CD8-positive, alpha-beta T cell (primary cell): ENCODE measurements at places on chromosomes 2 and 18. TPM values are rescaled to one million over a fixed set of nuclear protein-coding genes. Genes with fewer than 3 reads are reported as not detected.
A peak's percentile ranks its signal among the peaks of the same experiment; 100 is the strongest.

Gene HSPD1
- 163 TPM for total RNA-seq

Gene MCFD2
- total RNA-seq = 40.3 TPM

Gene DHRS9
- not detected for total RNA-seq

- no peak for DNase-seq
Measured at GRCh38 chr2:61720911-61721310, 132.9 kb downstream of the FAM161A start.

DNA sequence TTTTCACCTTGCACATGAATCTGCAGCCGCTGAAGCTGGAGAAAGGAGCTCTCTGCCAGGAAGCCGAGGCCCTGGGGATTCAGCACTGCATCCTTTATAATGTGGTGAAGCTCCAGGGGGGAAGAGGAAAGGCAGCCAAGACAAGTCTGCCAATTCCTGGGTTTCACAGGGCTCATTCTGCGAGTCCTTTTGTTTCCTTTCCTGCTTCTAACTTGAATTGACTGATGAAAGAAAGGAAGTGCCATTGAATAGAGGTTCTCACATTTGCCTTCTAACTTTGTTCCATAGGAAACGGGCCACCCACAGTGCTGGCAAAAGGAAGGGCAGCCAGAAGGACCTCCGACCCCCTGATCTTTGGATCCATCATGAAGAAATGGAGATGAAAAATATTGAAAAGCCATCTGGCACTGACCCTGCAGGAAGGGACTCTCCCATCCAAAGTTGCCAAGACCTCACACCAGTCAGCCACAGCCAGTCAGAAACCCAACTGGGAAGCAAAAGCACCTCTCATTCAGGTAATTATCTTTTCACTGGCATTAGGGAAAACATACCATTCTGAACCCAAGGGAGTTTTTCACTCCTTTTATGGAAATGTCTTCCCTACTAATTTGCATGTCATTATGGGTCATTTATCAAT is 765.4 kb downstream of the MBD2 start:
- DNase-seq = no peak

- DNase-seq = no peak
Measured at GRCh38 chr2:169131587-169132512, 62.5 kb downstream of the DHRS9 start.

DNA sequence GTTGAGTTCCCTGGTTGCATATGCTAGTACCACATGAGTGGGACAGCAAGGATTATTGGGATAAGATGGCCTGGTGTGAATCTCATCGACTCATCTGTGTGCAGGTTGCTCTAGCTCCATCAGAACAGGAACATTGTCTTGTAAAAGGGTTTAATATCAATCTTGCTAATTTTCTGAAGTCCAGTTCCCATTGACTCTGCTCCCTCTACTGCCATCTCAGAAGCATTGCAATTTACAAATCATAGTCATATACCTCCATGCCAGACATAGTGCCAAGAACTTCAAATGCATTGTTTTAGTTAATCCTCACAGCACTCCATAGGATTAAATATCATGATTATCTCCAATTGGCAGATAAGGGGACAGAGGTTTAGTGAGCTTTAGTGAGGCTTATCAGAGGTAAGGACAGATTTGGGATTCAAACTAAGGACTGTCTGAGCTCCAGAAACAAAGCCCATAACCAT is 4.8 kb upstream of the STAT4 start:
- DNase-seq = peak; percentile 63

DNA sequence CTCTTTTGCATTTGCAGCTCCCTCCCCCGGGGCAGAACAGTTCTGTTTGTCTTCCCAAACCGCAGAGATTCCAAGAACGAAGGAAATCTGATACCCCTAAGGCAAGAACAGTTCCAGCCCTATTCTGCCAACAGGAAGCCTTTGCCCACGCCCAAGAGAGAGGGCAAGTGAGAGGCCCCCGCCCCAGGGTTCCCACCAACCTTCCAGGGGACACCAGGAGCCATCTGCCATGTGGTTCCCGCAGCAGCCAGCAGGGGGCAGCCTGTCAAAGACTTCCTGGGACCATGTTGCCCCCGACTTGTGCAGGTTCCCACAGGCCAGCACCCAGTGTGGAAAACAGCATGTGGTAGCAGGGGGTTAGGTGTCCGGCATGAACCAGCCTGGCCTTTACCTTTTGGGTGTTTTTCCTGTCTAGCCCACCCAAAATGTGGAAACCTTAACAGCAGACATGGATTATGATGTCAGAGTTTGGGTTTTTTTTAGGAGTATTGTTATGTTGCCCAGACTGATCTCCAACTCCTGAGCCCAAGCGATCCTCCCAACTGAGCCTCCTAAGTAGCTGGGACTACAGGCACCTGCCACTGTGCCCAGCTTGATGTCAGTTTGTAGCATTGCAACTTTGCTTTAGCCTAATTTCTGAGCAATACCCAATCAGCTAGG is 21.7 kb upstream of the EFHD1 start:
- DNase-seq = peak; percentile 44

DNA sequence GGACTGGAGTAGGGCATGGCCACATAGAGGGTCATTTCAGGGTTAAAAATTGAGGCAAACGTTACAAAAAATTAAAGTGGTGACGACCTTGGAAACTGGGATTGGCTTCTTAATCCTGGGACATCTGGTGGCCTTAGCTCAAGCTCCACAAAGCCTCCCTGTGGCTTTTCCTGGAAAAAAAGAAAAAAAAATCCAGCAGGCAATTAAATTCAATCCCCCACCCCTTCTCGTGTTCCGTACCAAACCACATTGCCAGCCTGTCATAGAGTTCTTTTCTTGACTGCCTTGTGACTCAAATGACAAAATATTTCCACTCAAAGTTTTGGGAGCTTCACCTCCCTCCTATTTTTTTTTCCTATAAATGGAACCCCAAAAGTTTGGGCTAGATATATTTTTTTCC is 195.6 kb downstream of the HRH4 start:
- no peak for DNase-seq

- DNase-seq = no peak
Measured at GRCh38 chr2:145154731-145155130, 634.8 kb upstream of the ZEB2 start.

- no peak for DNase-seq
Measured at GRCh38 chr18:53946594-53946993, 277.9 kb downstream of the MBD2 start.

- no peak for DNase-seq
Measured at GRCh38 chr2:100810603-100811145, 9.3 kb upstream of the NPAS2 start.

- DNase-seq = no peak
Measured at GRCh38 chr2:106195456-106195855, 1.4 kb upstream of the UXS1 start.

- DNase-seq = no peak
Measured at GRCh38 chr2:119706221-119706620, 27.2 kb downstream of the TMEM177 start.

GRCh38 chr2:96815326-96816126 is 542 bp upstream of the CNNM3 start:
- DNase-seq = peak; percentile 40

DNA sequence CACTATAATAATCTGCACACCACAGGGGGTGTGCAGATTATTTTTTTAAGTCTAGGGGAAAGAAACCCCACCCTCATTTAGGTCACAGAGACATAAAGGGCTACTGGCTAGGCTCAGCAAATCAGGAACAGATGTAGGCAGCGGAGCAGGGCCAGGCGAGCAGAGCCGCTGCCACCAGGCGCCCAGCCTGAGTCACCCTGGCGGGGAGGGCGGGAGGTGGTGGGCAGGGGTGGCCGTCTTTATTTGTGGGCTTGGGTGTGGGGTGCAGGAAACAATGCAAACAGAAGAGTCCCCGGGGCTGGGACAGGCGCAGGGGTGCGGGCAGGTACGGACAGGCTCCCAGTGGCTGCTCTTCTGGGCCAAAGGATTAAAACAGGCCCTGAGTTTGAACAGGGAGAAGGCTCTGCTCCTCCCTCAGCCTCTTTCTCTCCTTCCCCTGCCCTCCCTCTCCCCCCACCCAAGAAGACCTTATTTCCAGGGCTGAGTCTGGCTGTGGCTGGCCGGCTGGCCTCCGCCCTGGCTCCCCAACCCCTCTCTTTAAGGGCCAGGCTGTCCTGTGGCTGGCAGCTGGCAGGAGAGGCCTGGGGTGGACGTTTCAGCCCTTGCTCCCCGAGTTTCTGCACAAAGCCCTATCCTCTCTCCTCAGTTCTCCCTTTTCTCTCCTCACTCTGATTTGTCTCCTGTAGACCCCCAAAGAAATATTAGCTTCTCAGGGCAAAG is 142.9 kb upstream of the SMAD2 start:
- no peak for DNase-seq
